GM23248 (cell line): ENCODE measurements at places on chromosomes 5 and 9. TPM values are rescaled to one million over a fixed set of nuclear protein-coding genes. Genes with fewer than 3 reads are reported as not detected.
A peak's percentile ranks its signal among the peaks of the same experiment; 100 is the strongest.

DNA sequence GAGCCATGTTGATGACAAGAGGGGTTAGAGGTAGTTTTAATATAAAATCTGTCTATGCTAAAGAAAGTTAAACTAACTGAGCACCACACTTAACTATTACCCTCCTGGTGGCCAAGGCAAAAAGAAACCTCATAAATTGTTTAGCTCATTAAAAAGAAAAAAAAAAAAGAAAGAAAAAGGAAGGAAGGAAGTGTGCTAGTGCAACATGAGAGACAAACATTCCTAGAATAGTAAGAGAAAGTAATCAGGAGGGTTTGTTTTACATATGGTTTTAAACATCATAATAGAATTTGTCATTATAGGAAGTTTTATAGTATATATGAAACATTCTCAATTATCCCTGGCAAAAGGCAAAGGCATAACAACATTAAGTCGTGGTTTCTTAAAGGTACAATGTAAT, 152.3 kb downstream of the SNX18 start:
- H3K36me3 ChIP-seq: no peaks in the 10 kb centered on the region
- no peak overlapping the region for H3K4me3 ChIP-seq
- peaks cover 26% of the 10 kb centered on the region for H3K4me1 ChIP-seq
- H3K27me3 ChIP-seq: no peaks in the 10 kb centered on the region
- H3K27ac ChIP-seq: peak overlapping the region; percentile 13; the same call in 1 of the 2 replicates

- no peak overlapping the region for H3K4me3 ChIP-seq
- H3K4me1 ChIP-seq: peaks cover 6% of the 10 kb centered on the region
- no peaks in the 10 kb centered on the region for H3K27me3 ChIP-seq
- DNase-seq: no peak
Measured at GRCh38 chr9:76137931-76138330, 247.5 kb downstream of the PCSK5 start.

- peak overlapping the region; percentile 87 for H3K27ac ChIP-seq
- H3K36me3 ChIP-seq: peaks cover 2% of the 10 kb centered on the region; the same call in 1 of the 2 replicates
- DNase-seq: peak; percentile 22
- H3K4me1 ChIP-seq: peaks cover 26% of the 10 kb centered on the region
- H3K27me3 ChIP-seq: no peaks in the 10 kb centered on the region
Measured at GRCh38 chr5:141560151-141560550, 58.6 kb downstream of the DIAPH1 start.

SH3TC2 gene
- polyA plus RNA-seq: 0.22 and 0.88 TPM in 2 replicates
